ENCODE measurements at places on chromosomes 5 and 9.

DNA sequence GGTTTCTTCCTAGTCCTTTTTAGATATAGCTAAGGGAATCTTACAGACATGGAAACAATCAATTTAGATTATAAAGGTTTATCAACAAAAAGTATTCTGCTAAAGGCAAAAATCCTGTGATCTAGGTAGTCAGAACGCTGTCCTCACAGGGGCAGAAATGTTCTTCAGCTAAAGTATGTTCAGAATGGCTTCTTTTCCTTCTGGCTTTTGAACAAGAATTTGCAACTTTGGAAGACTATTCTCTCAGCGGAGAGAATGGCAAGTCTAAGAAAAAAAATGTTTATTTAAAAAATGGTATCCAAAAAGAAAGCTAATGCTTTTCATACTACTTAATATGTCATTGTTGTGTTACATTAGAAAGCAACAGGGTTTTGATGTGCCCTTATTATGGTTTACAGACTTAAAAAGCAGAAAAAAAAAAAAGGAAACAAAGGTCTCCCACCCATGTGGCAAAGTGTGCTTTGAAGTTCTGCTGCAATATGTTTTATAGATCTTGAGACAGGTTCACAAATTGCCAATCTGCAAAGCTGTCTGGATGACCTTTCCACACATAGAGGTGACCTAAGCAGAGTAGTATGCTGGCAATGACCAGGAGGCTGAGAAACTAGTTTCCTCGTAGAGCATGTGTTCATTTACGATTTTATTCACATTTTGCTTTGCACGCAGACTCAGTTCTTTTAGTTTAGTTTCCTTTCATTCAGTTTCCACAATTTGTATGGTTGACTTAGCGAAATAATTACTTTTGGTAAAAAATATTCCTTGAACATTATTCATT, 45.1 kb upstream of the PJA2 start:
- DNase-seq, result no peak

DNA sequence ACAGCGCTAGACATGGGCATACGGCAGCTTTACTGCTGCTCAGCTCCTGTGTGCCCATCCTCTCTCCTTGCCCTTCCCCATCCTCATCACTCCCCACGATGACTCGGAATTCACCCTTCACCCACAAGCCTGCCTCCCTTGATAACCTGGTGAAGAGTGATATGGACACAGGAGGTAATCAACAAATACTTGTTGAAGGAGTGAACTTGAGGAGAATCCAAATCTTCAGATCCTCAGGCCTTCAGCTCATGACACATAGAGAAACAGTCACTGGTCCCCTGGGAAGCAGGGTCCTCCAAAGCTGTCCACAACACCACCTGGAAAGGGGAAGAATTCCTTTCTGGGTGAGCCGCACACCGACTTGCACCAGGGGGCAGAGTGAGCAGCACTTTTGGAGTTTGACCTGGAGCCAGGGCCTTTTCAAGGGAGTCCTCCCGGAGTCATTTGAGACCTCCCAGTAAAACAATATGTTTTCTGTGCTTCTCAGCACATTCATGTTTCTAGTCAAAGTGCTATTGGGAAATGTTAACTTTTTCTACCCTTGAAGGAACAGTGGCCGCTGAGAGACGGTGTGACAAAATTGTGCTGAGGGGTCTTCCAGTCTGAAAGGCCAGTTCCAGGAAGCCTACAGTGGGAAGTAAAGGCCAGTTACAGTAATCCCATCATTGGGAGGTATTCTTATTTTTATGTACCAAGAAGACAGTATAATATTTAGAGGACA, 332.3 kb downstream of the CWC27 start:
- peak; percentile 21 for DNase-seq

DNA sequence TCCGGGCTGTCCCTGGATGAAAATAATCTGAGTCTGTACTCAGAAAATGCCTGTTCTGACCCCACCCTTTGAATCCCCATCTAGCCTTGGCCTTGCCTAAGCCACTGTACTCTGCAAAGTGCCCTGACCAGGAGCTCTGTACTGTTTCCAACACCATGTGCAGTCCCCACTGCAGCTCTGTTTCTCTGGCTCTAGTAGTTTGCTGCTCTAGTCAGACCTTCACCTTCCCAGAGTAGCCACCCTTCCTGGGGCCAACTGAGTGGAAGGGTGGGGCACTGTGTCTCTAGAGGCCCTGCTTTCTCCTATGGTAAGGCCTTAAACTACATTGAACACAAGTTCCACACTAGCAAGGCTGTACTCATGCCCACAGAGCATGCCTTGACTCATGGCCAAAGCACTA, 31.9 kb downstream of the P4HA2 start:
- no peak for DNase-seq

DNA sequence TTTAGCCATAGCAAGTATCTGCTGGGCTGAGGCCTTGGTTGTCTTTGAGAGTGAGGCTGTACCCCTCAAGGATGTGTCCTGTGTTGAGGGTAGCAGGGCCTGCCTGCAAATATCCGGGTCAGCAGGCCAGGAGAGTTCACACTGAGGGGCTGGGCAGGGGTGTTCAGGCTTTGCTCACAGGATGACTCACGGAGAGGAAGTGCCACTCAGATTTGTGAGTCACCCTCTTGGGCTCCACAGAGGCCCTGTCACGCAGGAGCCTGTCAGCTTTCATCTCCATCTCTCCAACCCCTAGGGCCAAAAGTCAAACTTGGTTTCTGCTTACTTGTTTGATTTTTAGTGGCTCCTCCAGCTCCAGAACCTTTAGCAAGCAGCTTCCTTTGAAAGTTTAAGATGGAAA, 211.5 kb downstream of the SEC61B start:
- DNase-seq, result no peak

- DNase-seq, result no peak
These were observed 86.7 kb downstream of the SLC1A3 start for GRCh38 chr5:36692791-36693763.

All from NCI-H2107 (cell line).